Muscle of back (tissue), 13 donors: ENCODE measurements at places on chromosomes 5 and 9. TPM values are rescaled to one million over a fixed set of nuclear protein-coding genes. Genes with fewer than 3 reads are reported as not detected.

DNA sequence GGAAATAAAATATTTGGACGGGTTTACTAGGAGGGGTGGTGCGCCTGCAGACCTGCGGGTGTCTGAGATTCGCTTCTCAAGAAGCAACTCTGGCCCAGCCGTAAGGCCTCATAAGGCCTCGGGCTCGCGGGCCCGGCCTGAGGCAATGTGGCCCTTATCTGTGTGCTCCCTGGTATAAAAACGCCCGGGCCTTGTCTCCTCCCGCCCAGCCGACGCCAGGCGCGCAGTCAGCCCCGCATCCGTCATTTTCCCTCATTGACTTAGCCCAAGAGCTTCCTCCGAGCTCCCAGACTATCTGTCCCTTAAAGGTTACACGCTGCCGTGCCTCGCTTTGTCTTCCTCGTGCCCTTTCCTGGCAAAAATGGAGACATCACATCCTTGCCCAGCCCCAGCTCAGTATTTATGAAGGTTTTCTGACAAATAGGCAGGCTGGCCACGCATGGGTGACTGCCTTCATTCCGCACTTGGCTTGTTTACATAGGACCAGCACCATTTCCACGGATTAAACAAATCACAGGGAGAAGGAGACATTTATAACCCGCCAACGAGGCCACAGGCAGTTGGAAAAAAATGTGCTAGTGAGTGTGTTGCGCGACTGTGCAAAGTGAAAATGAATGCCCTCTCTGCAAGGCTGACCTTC lies 74.5 kb upstream of the TBCA start:
- no peak for DNase-seq

Gene TMC1
- 1.7 TPM for polyA plus RNA-seq

DNA sequence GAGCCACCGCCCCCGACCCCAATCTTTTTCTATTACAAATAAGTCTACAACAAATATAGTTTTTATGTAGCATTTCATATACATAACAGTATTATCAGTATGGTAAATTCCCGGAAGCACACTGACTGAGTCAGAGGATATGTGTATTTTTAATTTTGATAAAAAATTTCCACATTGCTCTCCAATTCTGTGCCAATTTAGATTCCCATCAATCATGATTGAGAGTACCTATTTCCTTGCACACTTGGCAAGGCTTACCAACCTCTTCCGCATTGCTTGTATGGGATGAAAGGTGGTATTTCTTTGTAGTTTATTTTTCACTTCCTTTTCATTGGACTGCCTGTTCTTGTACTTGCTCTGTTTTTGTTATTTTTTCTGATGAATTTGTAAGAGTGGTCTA lies 204.6 kb downstream of the RFX3 start:
- DNase-seq, result no peak

- DNase-seq, result no peak
Observed at GRCh38 chr9:73065439-73065838, 86.2 kb upstream of the ANXA1 start.

DNA sequence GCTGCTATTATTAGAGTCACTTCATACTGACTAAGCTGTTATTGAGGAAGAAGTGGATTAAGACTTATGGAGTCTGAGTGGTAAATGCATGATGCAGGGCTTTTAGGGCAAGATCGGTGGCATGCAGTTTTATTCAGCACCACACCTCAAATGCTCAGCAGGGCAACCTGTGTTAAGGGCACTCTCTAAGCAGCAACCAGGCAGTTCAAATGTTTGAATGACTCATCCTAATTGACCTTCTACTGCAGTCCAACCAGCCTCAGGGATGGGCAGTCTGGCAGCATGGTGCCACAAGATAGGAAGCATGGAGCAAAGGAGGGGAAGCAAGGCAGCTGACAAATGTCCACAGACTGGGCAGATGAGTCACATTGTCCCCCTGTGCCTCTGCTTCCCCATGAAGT lies 80.2 kb upstream of the MIER3 start:
- DNase-seq, result no peak

Gene CDC20B
- not detected for polyA plus RNA-seq

- peak; percentile 96 for DNase-seq
Observed at GRCh38 chr5:168314735-168315411, 23.4 kb downstream of the WWC1 start.

DNA sequence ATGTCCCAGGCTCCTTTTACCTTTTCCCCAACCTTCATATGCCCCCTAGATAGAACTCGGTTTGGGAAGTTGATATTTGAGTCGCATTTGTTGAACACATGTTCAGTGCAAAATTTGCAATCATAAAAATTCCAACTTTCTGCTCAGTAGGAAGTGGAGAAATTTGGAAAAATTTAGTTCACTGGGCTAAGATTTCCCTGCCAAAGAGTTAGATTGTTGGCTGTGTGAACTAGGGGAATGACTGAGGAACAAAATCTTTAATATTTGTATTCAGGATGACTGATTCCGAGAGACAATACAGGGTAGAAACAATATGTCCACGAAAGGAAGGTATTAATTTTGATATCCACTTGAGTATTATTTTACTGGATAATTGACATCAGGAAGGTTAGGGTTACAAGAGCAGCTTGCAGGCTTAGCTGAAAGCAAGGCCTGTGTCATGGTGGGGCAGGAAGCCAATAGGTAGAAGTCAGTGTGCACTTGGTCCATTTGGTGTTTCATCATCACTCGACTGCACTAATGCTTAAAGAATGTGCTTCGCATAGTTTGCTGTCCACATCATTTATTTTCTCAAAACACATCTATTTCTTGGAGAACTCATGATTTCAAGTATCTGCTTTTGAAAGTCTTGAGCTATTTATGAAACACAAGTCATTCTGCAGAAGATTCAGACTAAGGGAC lies 59.4 kb upstream of the GNA14 start:
- peak; percentile 82 for DNase-seq

DNA sequence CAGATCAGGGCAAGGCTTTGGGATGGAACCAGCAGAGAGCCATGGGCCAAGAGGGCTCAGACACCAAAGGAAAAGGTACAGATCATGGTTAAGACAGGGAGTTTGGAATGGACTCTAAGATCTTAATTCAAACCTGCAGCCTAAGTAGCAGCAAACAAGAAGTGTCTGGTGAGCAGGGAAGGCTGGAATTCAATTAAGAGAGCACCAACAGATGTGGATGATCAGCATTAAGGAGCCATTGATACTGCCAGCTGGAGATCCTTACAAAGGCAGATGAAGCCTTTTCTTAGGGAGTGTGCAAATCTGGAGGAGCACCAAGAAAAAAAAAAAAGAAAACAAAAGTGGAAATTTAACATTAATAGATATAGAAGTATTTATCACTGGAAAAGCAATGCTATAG lies 516.8 kb downstream of the RASEF start:
- DNase-seq, result no peak

DNA sequence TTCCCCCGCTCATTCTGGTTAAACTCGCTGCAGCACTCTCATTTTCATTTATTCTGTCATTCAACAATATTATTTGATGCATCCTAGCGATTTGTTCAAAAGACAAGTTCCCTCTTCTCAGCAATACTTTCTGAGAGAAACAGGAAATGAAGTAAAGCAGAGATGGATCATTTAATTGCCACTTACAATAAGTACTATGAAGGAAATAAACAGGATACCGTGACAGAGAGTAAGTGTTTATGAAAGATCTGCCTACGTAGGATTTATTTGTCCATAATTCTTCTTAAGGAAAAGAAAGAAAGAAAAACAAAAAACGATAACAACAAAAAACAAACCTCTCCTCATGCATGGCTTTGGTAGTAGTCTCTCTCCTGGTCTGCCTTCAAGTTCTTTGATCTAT lies 406.8 kb upstream of the ZNF608 start:
- no peak for DNase-seq

Gene ADGRD2
- polyA plus RNA-seq, result not detected

- DNase-seq, result no peak
Observed at GRCh38 chr5:62982348-62982747, 403.7 kb downstream of the LRRC70 start.

- no peak for DNase-seq
Observed at GRCh38 chr5:135060021-135060420, 26.0 kb upstream of the PITX1 start.

GRCh38 chr5:56534102-56534829 lies 281.1 kb upstream of the MAP3K1 start:
- no peak for DNase-seq

GRCh38 chr9:123062351-123063176 lies 29.1 kb downstream of the GPR21 start:
- DNase-seq, result no peak

Gene SPRY4
- 64.0 TPM for polyA plus RNA-seq

GRCh38 chr5:52831786-52832511 lies 44.2 kb downstream of the ITGA1 start:
- DNase-seq, result no peak

Gene MARCOL
- polyA plus RNA-seq, result not detected

GRCh38 chr5:66013397-66013796 lies 87.0 kb downstream of the ERBIN start:
- DNase-seq, result peak; percentile 51

- DNase-seq, result peak; percentile 8
Observed at GRCh38 chr5:115571441-115571878, 26.9 kb upstream of the FEM1C start.

DNA sequence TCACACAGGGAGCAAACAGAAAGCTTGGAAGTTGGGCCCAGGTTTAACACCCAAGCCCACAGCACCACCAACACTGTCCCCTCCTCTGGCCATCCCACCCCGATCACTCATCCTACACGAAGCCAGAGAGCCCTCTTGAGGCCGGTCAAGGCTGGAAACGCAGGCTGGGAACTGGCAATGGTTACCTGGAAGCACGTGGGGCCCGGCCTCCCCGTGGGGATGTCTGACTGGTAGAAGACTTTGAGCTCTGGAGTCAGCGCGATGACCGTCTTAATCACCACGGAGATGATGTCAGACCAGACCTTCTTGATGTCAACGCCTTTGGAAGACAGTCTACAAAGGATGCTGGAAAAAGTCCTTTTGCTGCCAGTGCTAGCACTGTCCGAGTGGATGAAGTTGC lies 104.1 kb downstream of the TTLL11 start:
- DNase-seq, result no peak

Gene ITK
- polyA plus RNA-seq, result 0.15 TPM

Gene PCDHGB4
- 2.2 TPM for polyA plus RNA-seq

DNA sequence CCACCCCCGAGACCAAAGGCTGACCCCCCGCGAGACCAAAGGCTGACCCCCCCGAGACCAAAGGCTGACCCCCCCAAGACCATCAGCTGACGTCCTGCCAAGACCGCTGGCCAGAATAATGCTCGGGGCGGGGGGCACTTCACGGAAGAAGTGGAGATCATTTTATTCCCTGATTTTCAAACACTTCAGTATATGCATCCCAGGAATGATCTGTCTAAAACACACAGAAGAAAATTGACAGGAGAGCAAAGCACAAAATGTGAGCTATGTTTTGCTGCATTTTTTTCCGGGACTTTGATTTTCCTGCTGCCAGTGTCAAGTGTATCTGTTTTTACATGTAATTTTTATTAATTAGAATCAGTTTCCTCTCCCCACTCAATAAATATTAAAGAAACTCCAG lies 67.1 kb downstream of the ADAMTS2 start:
- no peak for DNase-seq

DNA sequence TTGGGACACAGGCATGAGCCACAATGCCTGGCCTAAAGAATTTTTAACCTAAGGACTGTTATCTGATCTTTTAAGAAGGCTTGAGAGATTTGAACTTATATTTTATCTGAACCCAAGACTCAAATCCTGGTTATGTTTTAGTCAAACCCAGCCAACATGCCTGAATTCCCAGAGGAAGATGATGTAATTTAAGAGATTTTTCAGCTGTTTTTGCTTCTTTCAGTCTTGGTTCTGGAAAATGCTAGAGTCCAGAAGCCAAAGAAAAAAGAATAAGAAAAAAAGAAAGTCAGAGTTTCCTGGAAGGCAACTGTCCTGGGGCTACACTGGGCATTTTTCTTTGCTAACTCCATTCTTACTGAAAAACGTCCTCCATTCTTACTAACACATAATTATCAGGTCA lies 85.8 kb downstream of the SNX18 start:
- peak; percentile 73 for DNase-seq
